ENCODE measurements at places on chromosomes 16 and 17.
A peak's percentile ranks its signal among the peaks of the same experiment; 100 is the strongest.

GRCh38 chr17:45234641-45235415 lies 13.1 kb downstream of the FMNL1 start:
- H3K4me1 ChIP-seq, result no peaks in the 10 kb centered on the region
- peaks cover 7% of the 10 kb centered on the region for H3K27me3 ChIP-seq
- no peaks in the 10 kb centered on the region for H3K36me3 ChIP-seq
- H3K27ac ChIP-seq, result no peak overlapping the region

DNA sequence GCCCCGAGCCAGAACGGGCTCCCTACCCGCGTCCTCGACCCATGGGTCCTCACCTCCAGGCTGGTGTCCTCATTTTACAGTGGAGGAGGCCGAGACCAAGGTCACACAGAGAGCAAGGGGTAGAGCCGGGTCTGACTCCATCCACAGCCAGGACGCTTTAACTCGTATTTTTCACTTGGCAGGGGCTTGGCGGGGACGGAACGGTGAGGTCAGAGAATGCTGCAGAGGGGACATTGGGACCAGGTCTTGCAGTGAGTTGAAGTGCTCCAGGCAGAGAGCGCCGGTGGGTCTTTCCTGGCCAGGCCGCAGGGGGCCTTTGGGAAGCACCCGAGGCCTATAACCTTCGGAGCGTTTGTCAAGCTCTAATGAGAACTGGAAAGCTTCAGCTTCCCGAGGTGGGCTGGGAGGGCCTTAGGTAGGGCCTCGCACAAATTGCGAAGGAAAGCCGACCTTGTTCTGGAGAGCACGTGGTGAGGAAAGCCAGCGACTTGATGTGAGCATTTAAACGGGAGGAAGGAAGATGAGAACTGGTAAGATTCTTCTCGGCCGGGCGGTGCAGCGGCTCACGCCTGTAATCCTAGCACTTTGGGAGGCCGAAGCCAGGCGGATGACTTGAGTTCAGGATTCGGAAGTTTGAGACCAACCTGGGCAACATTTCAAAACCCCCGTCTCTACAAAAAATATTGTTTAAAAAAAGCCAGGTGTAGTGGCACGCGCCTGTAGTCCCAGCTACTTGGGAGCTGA lies 908 bp upstream of the CLUH start:
- no peaks in the 10 kb centered on the region for H3K36me3 ChIP-seq
- no peaks in the 10 kb centered on the region for H3K27me3 ChIP-seq
- H3K27ac ChIP-seq, result peak overlapping the region; percentile 52
- DNase-seq, result no peak

DNA sequence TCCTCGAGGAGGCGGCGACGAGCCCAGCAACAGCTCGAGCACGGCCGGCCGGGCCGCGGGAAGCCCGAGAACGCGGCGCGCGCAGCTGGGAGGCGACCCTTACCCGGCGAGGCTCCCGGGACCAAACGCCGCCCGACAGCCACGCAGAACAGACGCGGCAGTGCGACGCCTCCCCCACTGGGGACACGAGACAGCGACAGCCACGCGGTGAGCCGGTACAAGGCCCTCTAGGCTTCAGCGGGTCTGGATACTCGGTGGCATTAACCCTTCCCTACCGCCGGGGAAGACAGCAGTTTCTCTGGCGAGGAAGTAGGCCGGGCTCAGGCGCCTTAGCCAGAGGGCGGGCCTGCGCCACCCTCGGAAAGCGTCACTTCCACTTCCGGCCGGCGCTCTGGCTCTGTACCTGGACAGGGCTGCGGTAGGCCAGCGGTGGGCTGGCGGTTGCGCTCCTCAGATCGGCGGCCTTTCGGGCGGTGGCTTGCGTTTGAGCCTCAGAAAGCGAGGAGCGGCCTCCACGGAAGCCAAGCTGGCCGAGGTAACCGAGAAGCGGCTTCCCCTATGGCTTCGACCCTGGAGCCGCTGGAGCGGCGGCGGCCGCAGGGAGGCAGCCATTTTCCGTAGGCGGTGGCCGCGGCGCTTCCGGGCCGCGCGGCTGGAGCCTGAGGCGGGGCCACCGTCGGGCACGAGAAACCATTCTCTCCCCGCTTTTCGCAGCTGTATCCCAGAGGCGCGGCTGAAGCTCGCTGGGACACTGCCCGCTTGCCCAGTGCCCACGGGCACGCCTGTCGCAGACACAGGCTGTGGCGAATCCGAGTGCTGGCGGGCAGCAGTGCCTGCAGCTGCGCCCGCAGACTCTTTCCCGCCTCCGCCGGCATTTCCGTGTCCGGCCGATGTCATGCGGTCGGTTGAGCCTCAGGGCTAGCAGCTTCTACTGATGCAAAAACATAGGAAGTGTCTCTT lies at the start of the genes TIGD7 and ZNF75A:
Gene TIGD7 (minus strand): TSS at position 322 of the 960 bp plus-strand sequence. CDS start 4,816 bp downstream, outside the sequence.
Gene ZNF75A (plus strand): TSS at position 389 of the 960 bp plus-strand sequence. CDS start 2,932 bp downstream, outside the sequence.
- no peaks in the 10 kb centered on the region for H3K27me3 ChIP-seq
- H3K27ac ChIP-seq, result peak within 1 kb of the TSS; percentile 99
- peak within 1 kb of the TSS; percentile 60 for H3K4me3 ChIP-seq
- peaks cover 29% of the 10 kb centered on the region for H3K36me3 ChIP-seq

DNA sequence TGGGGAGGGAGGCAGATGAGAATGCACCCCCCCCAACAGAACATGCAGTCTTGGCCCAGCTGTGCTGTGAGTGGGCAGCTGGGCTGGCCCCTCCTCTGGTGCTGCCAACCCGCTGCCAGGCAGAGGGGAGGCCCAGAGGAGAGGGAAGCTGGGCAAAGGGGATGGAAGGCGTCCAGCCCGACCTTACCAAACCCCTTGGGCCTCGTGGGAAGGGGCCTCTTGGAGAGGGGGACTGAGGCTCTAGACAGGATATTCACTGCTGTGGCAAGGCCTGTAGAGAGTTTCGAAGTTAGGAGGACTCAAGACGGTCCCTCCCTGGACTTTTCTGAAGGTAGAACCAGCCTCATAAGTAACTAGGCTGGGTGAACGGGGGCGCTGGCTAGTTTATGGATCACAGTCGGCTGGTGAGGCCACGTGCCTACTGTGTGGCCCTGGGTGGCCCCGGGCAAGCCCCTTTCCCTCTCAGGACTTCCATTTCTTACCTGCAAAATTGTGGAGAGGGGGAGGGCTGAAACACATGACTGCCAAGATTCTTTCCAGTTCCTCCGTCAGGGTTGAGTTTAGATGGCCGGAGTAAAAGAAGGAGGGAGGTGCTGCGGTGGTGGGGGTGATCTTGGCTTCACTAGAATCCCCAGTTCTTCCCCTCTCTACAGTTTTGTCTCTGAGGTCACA lies 857 bp upstream of the STAT5A start:
- H3K36me3 ChIP-seq, result no peaks in the 10 kb centered on the region
- DNase-seq, result no peak
- H3K27me3 ChIP-seq, result peaks cover 6% of the 10 kb centered on the region
- peak overlapping the region; percentile 62 for H3K27ac ChIP-seq

GRCh38 chr17:3915995-3916696 lies at the start of gene P2RX1:
P2RX1 (minus strand) TSS chr17:3916465; CDS start chr17:3916225, 240 bp downstream.
- no peak for DNase-seq
- no peaks in the 10 kb centered on the region for H3K36me3 ChIP-seq
- H3K4me1 ChIP-seq, result peaks cover 17% of the 10 kb centered on the region
- no peak within 1 kb of the TSS for H3K4me3 ChIP-seq
- no peaks in the 10 kb centered on the region for H3K27me3 ChIP-seq

- no peaks in the 10 kb centered on the region for H3K36me3 ChIP-seq
- H3K4me1 ChIP-seq, result peaks cover 8% of the 10 kb centered on the region
Measured at GRCh38 chr16:10992797-10993196, 48.4 kb downstream of the CLEC16A start.
